ENCODE measurements at places on chromosomes 3 and 15.

DNA sequence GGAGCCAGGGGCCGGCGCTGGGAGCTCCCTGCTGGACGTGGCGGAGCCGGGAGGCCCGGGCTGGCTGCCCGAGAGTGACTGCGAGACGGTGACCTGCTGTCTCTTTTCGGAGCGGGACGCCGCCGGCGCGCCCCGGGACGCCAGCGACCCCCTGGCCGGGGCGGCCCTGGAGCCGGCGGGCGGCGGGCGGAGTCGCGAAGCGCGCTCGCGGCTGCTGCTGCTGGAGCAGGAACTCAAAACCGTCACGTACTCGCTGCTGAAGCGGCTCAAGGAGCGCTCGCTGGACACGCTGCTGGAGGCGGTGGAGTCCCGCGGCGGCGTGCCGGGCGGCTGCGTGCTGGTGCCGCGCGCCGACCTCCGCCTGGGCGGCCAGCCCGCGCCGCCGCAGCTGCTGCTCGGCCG, 1.5 kb downstream of the SMAD6 start:
- no peak for DNase-seq

- DNase-seq, result peak; percentile 98
These were observed at the start of gene APEH for GRCh38 chr3:49673715-49674496. TSS of gene APEH (plus strand) at chr3:49674351. CDS start at chr3:49674402, 51 bp downstream.

GRCh38 chr15:95259965-95260364, 1028.6 kb downstream of the MCTP2 start:
- no peak for DNase-seq

GRCh38 chr15:68228971-68229385, 550 bp downstream of the CLN6 start:
- DNase-seq, result no peak

DNA sequence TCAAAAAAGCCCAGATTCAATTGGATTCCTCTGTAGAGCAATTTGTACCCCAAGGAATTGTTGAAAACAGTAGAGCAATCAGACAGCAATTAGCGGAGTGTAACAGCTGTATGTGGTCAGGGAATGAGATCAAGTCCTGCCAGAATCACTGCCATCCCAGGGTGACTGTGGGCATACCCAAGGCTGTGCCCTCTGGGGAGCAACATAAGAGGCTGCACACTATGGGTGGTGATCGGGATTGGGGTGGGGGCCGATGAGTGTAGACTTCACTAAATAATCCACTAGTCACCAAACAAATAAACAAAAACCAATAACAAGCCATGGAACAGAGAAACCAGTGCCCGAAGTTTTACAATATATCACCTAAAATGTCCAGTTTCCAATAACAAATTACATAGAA, 12.1 kb upstream of the ELP6 start:
- DNase-seq, result no peak

GRCh38 chr3:105364128-105364527, 2.6 kb upstream of the ALCAM start:
- no peak for DNase-seq

DNA sequence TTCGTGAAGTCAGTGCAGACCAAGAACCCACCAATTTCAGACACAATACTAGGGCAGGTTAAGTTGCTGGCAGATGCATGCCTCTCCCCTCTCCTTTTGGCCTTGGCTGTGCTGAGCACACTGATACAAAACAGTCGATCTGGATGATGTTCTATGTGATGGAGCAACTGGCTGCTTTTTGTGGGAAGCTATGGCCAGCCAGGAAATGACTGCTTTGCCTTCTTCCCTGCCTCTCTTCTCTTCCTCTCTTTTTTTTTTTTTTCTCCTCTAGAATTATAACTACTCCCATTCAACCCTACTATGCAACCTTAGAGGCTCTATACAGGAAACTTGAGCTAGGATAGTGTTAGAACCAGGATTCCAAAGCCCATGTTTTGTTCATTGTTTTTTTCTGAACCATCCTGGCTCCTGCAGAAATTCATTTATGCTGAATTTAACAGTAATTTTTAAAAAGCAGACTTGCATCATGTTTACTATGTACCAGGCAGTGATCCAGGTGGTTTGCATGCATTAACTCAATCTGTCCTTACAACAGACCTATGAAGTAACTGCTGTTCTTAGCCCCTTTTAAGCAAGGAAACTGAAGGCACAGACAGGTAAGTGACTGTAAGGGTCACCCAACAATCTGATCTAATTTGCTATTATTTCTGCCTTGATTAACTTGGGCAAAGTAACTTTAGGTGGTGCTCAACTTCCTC, 62.9 kb downstream of the PLD1 start:
- DNase-seq, result no peak

GRCh38 chr3:70150599-70150998, 151.1 kb downstream of the SAMMSON start:
- DNase-seq, result no peak

DNA sequence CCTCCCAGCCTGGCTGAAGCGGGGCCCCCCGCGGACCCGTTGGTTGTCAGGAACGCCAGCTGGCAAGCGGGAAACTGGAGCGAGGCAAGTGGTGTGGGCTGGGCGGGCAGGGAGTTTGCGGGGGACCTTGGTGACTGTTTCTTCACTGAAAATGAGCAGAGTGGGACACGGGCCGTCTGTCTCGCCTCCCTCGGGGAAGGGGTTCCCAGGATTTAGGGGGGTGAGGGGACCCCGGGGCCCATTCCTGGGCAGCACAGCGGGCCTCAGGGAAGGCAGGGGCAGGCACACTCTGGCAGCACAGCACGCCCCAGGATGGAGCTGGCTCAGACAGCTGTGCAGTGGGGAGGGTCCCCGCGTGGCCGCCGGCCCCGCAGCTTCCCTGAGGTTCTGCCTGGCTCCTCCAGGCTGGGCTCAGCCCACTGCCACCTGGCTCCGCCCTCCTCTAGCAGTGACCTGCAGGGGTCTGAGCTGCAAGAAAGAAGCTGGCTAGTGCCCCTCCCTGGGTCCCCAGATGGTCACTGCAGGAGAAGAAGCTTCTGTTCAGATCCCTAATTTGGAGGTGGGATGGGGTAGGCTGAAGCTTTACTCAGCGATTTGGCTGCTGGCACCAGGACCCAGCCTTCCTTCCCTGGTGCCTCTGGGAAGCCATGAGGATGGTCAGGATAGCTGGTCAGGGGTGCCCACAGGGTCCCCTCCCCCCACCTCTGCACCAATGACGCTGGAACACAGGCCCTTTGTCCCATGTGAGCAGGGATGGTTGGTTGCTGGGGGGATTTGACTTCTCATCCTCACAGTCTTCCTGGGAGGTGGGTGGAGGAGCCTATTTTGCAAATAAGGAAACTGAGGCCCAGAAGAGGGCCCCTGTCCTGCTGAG, 90.4 kb downstream of the TBC1D2B start:
- DNase-seq, result no peak

GRCh38 chr3:112446343-112446742, 52.9 kb downstream of the BTLA start:
- no peak for DNase-seq

DNA sequence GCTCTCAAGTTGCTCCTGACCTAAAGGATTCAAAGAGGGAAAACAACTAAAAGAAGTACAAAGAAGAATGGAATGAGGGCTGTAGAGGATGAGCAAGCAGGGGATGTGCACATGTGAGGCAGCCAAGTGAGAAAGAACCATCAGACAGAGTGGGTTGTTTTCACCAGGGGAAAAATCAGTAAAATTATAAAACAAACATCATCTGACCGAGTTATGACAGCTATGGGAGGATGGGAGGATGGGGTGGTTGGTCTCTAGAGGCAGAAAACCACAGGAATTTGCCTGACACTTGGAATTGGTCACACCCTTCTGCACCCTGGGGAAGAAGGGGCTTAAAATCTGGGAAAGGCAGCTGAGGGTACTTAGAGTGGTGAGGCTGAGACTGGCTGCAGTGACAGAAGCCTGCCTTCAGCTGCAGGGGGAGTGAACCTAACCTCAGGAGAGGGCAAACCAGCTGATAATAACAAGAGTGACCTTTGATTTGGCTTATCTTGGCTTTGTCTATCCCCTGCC, 10.1 kb downstream of the ARHGAP31 start:
- DNase-seq, result no peak

GRCh38 chr3:166809520-166809919, 570.6 kb downstream of the ZBBX start:
- DNase-seq, result no peak

DNA sequence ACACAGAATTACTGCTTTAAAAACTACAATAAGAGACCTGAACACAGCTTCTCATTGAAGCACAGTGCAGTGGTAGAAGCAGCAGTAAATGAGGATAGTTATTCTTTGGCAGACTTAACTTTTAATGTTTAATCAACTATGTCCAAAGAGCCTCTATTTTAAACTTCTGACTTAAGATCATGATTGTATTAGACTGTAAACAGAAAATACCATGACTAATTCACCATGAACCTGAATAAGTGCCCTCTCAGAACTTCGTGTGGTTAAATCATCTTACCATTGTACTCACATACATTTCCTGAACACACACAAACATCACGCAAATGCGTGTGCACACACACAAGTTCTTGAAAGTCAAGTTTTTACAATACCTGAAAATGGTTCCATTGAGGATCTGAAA, 13.9 kb downstream of the CEP152 start:
- DNase-seq, result peak; percentile 30

DNA sequence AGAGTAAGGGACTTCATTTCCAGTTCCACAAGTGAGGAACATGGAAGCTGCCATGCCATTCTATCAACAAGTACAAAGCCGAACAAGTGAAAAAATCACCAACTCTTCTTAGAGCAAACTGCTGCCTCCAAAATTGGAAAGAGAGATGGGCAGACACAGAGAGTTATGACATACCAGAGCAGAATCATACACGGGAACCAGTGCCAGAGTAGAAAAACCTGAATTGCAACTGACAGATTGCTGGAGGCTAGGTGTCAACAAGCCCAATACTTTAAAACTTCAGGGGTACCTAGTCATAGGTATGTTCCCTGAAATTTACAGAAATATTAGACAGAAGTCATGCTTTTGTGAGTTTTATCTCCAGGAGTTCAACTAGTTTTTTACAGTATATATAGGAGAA, 62.0 kb downstream of the TTBK2 start:
- DNase-seq, result no peak

DNA sequence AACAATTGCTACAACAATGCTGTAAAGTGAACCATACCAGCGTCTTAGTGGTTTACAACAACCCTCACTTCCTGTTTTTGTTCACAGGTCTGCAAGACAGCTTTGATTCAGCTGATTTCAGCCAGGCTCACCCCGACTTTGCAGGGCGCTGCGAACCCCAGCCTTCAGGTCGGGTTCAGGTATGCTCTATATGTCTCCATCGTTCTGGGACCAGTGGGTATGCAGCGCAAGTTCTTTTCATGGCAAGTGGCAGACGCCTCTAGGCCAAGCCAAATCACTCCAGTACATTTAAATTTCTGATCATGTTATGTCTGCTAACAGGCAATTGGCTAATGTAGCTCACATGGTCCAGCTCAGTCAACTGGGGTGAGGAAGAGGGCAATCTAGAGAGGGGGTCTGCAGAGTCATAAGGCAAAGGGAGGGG, 52.4 kb upstream of the RGMA start:
- peak; percentile 61 for DNase-seq

DNA sequence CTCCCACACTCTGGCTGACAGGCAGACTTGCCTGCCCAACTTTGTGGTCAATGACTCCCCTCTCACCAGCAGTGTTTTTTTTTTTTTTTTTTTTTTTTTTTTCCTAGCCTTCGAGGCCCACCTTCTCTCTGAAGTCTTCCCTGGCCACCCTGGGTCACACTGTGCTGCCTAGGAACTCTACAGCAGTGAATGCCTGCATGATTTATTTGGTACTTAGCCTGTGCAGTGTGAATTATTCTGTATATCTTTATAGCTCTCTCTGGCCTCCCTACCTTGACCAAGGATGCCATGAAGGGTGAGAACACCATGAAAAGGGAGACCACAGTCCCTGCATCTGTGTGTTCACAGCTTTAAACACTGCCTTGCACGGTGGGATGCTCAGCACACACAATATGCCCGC, 141.6 kb downstream of the CLSTN2 start:
- DNase-seq, result no peak

DNA sequence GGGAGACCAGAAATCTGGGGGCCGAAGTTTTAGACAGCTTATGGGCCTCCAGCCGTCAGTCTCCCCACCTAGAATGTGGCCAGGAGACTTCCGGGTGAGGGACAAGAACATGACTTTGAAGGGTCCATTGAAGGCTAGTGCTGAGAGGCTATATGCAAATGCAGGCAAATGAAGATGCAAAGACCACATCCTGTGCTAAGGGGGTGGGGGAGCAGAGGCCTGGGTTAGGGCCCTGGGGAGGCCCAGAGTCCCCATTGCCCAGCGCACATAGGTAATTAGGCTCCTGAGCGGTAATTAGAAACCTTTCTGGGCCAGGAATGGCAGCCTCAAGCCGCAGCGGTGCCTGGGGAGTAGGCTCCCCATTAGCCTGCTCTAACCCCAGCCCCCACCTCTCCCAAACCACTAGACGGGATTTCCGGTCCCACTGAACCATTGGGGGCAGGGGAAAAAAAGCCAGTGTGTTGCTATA, 6.8 kb downstream of the CSK start:
- peak; percentile 55 for DNase-seq

GRCh38 chr3:175477651-175478224, 618.6 kb downstream of the NAALADL2 start:
- no peak for DNase-seq

DNA sequence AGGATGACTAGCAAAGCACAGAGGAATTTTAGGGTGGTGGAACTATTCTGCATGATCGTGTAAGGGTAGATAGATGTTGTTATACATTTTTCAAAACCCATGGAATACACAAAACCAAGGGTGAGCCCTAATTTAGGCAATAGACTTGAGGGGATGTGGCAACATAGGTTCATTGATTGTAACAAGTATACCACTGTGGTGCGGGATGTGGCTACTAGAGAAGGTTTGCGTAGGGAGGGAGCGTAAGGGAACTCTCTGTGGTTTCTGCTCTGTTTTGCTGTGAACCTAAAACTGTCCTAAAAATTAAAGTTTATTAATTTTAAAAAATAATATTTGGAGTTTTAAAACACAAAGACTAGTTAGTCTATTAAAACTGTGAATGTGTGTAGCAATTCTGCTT, 202.8 kb downstream of the PLCL2 start:
- no peak for DNase-seq

- no peak for DNase-seq
These were observed 30.4 kb downstream of the VGLL3 start for GRCh38 chr3:86960550-86960949.

DNA sequence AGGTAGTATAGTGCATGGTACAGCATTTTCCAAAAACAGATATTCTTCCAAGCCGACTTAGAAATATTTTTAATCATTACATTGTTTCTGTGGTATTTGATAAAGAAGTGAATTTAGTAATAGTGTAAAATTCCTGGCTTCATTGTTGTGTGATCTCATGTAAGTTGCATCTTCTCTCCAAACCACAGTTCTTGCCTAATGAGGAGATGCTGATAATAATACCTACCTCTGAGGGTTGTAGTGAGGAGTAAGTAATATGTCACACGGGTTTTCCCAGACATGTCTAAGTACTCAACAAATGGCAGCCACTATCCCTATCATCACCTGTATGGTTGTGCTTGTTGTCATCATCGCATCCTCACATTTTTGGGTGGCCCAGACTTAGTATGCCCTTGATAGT, 167.3 kb downstream of the SLCO3A1 start:
- no peak for DNase-seq

Data from CD4-positive, alpha-beta T cell treated with Interleukin-4 for 4 hours (primary cell).